ENCODE measurements at places on chromosomes 3 and 15.

GRCh38 chr3:120506828-120507774, 56.3 kb upstream of the FSTL1 start:
- DNase-seq: no peak

DNA sequence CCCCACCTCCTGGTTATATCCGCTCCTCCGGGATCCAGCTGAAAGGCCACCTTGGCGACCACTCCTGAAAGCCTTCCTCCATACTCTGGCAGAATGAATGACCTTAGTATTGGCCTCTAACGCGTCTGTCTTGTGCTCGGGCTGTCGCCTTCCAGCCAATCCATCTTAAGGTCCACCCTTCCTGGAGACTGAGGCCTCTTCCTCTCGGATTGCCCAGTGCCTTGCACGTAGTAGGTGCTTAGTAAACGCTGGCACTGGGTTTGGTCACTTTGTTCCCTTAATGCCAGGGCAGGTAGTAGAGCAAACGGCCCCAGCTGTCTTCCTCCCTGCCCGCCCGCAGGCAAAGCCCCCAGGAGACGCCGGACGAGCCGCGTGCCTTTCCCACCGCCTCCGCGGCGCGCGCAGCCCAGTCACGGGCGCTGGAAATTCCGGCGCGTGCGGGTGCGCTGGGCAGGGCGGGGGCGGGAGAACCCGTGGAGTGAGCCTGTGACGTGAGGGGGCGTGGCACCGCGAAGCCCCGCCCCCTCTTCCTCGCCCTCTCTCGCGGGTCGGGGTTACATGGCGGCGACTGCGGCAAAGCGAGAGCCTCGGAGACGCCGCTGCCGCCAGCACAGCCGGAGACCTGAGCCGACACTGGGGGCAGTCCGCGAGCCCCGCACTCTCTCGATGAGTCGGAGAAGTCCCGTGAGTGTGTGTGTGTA, at the start of gene MAPK6:
Gene MAPK6 (plus strand): TSS at position 527 of the 701 bp plus-strand sequence. CDS start 27,242 bp downstream, outside the sequence.
- DNase-seq: peak; percentile 97

DNA sequence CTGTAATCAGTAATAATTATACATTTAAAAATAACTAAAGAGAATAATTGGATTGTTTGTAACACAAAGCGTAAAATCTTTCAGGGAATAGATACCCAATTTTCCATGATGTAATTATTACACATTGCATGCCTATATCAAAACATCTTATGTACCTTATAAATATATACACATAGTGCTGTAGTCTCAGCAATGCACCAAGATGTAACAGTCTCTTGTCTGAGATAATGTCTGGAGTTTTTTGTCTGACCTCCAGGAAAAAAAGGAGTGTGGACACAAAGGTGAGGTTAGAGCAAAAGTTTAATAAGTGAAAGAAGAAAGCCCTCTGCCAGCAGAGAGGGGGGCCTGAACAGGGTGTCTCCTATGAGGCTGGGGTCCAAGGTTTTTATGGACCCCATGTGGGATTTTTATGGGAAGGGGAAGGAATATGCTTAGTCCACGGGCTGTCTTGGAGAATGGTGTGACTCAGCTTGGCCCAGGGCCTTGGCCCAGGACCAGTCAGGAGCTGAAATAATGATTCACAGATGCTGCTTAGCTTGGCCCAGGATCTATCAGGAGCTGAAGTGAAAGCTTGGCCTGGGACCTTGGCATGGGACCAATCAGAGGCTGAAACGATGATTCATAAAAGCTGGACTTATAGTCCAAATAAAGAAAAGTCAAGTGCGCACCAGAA, 545.0 kb downstream of the ZPLD1 start:
- DNase-seq: peak; percentile 92

- peak; percentile 47 for DNase-seq
Observed at GRCh38 chr15:63833021-63833696, 589 bp downstream of the HERC1 start.

GRCh38 chr15:30984542-30984941, 6.9 kb downstream of the MTMR10 start:
- DNase-seq: no peak

DNA sequence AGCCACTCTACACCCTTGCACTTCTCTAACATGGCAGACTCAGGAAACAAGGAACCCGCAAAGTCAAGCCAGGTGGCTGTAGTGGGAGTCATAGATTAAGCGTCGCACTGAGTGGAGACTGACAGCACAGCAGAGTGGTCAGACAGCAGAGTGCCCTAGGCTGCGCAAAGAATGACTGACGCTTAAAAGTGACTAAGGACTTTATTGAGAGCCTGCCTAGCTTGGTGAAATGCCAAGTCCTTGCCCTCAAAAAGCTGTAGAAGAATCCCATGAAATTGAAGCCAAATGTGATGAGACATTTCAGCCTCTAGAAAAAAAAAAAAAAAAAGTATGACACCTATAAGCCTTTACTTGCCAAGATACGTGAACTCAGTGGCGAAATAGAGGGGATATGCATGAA, 30.2 kb downstream of the NCEH1 start:
- DNase-seq: no peak

GRCh38 chr3:9817436-9817835, 7.4 kb downstream of the TTLL3 start:
- DNase-seq: no peak

DNA sequence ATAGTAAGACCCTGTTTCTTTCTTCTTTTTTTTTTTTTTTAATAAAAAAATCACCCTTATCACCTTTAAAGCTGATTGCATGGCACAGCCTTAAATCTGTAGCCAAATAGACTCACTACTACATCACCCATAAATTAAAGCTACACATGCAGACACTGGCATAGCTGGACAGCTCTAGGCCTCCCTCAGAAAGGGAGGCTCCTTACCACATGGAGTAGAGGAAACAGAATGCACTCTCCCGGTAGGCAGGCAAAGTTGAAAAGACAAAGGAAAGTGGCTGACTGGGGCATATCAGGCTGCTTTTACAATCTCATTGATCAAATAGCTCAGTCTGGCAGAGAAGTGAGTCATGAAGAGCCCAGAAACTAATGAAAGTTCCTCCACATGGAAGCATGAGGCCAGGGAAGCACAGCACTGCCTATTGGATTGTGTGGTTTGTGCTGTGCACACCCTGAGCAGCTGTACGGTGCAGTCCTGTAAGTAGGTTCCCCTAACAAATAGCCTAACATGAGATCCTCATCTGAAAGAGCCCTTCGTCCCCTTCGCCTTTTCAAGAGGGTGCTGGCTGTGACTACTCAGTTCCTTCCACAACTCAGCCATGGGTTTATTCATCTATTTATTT, 32.7 kb upstream of the FAM98B start:
- no peak for DNase-seq

DNA sequence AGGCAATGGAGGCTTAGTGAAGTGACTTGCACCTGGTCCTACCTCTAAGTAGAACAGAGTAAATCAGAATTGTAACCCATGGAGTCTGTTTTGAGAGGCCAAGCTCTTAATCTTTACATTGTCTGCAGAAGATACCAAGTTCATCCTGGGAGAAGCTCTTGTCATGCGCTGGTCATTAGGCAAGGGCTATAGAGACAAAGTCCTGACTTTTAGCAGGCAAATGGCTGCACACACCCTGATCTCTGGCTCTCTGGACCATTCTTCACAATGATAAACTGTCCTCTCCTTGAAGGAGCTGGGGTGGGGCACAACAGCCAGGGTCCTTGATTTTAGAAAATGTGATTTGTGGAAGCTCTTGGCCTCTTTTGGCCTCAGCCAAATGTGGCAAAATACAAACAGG, 65.4 kb downstream of the MCTP2 start:
- DNase-seq: no peak

- DNase-seq: no peak
Observed at GRCh38 chr3:152229692-152230091, 39.0 kb upstream of the MBNL1 start.

GRCh38 chr3:62178739-62179600, 194.4 kb downstream of the FEZF2 start:
- DNase-seq: peak; percentile 10

GRCh38 chr15:32053719-32054118, 23.4 kb downstream of the CHRNA7 start:
- DNase-seq: no peak

DNA sequence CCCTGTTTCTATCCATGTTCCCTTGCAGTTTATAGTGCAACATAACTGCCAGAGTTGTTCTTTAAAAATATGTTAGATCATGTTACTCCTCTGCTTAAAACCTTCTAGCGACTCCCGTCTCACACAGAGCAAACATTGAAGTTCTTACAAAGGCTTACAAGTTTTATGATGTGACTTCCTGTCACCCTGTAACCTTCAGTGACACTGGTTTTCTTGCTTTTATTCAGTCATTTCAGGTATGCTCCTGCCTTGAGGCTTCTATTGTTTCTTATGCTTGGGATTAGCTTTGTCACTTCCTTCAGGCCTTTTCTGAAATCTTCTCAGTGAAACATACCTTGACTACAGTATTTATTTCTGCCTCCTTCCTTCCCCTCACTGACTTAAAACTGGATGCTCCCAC, 252.1 kb downstream of the DOCK3 start:
- DNase-seq: no peak

- no peak for DNase-seq
Observed at GRCh38 chr3:9715764-9716437, 12.3 kb downstream of the CPNE9 start.

GRCh38 chr3:79366414-79366813, 401.4 kb downstream of the ROBO1 start:
- no peak for DNase-seq

DNA sequence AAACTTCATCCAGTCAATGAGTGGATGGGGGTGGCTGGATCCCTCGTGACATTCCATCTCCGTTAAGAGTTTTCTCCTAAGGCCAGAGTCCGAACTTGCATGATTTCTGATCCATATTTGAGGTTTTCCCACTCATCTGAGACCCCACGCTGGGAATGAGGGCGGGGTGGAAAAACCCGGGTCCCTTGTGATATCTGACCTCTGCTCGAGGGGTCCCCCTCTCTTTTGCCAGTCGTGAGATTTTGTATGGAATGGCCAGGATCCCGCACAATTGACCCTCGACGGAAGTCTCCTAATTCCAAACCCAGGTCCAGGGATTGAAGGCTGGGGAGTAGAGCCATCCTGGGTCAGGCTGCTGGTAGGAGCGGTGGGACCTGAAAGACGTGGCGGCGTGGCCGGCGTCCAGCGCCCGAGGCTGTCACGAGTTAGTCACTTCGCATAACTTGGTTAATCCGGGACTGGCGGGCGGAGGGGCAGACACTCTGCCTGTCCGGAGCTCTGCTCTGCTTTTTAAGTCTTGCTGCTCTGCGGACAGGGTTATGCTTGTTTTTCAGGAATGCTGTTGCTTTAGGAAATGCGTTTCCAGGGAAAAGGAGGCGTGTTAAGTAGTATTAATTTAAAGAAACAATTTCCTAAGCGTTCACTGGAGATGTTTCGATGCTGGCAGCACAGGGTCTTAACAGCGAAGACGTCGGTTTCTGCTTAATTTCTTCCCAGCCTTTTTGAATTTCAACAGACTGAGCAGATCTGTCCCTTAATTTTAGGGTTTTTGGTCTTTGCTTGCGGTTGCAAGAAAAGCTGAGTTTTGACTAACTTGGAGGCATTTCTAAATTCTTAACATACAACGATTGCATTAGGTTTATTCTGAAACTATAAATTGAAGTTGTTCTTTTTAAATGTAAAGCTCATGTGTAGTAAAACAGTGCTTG, 69.7 kb upstream of the LRRFIP2 start:
- peak; percentile 84 for DNase-seq

DNA sequence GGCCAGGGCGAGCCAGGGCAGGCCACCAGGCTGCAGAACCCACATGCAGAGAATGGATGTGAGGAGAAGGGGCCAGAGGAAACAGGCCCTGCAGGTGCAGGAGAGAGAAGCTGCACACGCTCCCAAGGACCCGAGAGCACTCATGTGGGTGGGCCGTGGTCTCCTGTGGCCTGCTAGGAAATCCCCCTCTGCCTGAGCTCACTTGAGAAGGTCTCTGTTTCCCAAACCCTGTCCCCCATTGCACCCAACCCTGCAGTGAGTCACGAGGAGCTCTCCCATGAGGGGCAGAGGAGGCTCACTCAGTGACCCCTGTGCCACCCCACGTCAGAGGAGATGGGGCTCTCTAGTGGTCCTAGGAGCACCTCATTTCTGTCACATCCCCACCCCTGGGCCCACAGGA, 111.1 kb downstream of the KLF13 start:
- no peak for DNase-seq

GRCh38 chr15:47300596-47300995, 416.7 kb upstream of the SEMA6D start:
- no peak for DNase-seq

DNA sequence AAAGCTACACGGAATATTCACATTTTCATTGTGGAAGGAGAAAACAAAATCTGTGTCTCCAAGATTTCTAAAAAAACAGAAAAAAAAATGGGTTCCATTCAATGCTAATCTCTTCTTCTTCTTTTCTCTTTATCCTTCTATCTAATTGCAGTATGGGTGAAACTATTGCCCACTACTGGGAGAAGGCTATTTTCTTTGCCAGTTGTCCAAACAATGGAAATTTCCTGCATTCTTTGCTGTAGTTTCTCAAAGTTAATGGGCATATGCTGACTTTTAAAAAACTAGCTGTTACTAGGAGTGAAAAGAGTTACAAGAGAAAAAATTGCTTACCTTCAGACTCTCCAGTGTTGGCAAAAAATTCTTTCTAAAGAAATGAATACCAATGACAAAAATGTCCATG, 179.3 kb upstream of the ANKRD28 start:
- no peak for DNase-seq

GRCh38 chr3:130900959-130901358, 7.1 kb downstream of the ATP2C1 start:
- no peak for DNase-seq

- DNase-seq: no peak
Observed at GRCh38 chr3:12369598-12369997, 80.7 kb downstream of the PPARG start.

DNA sequence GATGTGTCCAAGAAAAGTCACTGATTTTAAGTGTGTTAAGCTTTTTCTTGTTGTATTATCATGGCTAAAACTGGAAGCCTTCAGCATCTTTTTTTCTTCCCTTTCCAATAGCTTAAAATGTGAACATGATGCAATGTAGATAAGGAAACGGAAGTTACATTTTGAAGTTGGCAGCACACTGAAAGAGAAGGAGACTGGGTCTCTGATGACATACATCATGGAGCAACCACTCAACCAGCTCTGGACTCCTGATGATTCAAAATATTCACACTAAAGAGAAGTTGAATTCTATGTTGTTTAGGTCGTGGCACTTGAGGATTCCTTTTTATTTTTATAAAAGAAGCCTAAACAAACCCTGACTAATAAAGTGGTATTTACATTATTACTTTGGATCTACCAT, 488.3 kb upstream of the ALCAM start:
- no peak for DNase-seq

DNA sequence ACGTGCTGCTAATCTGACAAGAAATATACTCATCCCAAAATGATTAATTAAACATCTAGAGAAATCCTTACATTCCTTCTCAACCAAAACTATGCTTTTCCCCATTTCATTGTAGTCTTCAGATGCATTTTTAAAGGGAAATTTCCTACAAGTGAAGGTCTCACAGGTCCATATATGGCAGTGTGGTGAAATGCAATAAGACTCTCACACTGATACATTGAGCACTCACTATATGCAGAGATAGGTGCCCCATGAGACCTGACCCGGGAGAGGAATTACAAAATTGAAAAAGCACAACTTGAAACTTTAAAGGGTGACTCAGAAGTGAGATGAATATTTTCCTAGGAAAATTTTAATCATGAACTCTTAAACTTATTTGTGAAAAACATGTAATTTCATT, 629.2 kb upstream of the NAALADL2 start:
- DNase-seq: no peak
